ENCODE measurements at places on chromosomes 1 and 21.

DNA sequence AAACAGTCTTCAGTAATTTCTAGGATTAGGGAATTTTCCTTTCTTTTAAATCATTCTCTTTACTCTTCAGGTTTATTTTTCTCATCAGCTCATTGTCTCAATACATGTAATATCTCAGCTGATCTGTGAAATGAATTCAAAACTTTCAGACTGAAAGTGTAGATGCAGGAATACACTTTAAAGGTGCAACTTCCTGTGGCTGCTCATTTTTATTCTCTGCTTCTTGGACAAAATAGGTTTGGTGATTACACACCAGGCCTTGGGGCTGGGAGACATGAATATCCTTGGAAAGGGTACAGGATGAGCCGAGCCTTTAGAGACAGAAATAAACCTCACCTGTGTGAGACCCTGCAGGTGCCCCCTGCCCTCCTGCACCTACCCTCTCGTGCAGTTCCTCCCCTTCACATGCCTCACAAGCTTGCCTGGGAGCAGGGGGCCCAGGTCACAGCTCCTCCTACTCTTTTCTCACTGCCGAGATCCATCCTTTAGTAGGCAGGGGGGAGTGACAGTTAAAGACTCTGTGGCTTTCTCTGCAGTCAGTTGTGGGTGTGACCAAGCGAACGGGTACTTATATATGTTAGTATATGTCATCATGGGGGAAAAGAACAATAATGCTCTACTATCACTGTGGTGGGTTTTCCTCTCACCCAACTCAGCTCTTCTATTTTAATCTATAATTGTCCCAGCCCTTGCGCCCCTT lies 23.6 kb downstream of the XCL2 start:
- peak; percentile 30 for DNase-seq

DNA sequence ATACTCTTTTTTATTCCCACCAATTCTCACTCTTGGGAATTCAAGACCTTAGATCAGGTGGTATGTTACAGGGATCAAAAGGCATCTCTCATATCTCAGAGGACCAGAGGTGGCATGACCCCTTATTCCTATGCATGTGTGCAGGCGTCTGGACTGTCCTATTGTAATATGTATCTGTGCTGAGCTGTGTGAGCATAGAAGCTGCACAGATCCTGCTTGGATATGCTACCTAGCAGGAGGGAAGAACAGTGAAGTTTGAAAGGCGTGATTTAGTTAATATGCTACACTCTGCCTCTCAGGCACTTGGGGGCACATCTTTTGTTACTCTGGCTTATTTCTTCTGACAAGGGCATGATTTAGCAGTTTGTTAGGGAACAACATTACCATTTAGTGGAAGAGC lies 86.7 kb upstream of the ZRANB2 start:
- DNase-seq = no peak

- DNase-seq = no peak
These were observed 52.6 kb upstream of the NHLH2 start for GRCh38 chr1:115893545-115893944.

DNA sequence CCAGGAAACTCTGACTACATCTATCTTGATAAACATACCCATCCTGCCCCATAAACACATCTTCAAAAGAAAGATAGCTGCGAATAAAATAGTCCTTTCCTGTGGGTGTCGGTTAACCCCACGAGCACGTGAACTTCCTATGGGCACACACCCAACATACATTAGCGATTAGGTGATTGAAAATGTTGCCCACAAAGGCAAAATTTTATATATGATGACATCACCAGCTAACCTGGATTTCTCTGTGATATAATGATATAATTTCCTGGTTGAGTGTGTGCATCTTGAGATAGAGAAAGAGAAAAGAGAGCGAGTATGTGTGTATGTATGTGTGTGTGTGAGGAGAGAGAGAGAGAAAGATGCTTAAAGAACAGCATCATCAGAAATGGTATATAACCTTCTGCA lies 296.1 kb downstream of the PTPRC start:
- DNase-seq = peak; percentile 61

DNA sequence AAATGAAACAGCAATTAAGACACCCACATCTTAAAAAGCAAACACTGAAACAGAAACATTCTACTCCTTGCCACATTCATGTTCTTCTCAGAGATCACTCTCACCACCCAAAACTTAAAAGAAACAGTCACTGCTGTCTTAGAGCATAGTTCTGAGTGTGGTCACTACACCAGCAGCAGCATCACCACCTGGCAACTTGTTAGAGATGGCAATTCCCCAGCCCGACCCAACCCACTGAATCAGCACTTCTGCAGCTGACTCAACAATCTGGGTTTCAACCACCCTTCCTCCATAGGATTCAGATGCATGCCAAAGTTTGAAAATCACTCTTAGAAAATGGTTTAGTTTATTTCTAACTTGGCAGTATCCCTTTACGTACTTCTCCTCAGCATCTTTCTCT lies 126.1 kb downstream of the CDC42BPA start:
- no peak for DNase-seq

DNA sequence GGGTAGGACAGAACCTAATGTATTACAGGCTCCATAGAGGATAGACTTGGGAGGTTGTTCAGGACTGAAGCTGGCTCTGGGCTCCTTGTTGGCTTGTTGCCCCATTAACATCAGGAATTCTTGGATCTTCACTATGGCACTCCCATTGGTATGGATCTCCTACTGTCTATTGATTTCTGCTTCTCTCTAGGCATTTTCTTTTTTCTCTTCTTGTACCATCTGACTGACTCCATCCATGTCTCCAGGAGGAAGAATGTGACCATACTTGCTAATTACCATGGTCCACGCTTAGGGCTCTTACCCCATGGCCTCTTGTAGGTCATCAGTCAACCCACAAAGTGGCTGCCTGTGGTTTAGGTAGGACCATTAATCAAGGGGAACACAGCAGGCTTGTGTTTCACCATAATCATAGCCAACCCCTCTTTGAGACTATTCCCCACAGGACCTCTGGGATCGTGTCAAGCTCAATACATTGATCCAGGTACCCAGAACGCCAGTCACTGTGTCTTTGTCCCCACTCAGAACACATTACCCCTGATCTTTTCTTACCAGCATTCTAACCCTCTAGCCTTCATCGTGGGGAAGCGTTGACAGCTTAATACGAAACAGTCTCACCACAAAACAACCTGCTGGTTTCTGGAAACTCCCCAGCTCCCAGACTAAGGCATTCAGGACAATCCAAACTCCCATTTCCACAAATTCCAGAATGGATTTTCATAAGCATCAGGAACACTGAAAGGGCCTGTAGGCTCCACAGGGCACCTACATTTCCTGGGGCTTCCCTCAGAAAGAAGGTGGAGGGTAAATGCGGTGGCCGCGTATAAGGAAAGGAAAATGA lies 97.1 kb downstream of the ETS2 start:
- DNase-seq = no peak

GRCh38 chr1:94079080-94079940 lies 41.6 kb downstream of the ABCA4 start:
- DNase-seq = no peak

GRCh38 chr1:183580281-183580682 lies 10.0 kb downstream of the NCF2 start:
- DNase-seq = no peak

GRCh38 chr1:167599957-167600581 lies 30.0 kb upstream of the RCSD1 start:
- DNase-seq = peak; percentile 55

- DNase-seq = no peak
These were observed 20.0 kb upstream of the ZNF326 start for GRCh38 chr1:89974696-89975470.

DNA sequence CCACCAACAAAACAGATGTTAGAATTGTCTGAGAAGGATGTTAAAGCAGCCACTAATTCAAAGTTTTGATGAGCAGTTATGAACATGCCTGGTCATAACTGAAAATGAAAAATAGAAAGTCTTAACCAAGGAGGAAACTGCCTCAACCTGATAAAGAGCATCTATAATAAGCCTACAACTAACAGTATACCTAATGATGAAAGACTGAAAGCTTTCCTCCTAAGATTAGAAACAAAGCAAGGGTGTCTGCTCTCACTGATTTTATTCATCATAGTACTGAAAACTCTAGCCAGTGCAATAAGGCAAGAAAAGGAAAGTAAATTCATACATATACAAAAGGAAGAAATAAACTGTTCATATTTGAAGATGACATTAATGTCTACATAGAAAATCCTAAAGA lies 82.0 kb downstream of the KCNK1 start:
- peak; percentile 33 for DNase-seq

DNA sequence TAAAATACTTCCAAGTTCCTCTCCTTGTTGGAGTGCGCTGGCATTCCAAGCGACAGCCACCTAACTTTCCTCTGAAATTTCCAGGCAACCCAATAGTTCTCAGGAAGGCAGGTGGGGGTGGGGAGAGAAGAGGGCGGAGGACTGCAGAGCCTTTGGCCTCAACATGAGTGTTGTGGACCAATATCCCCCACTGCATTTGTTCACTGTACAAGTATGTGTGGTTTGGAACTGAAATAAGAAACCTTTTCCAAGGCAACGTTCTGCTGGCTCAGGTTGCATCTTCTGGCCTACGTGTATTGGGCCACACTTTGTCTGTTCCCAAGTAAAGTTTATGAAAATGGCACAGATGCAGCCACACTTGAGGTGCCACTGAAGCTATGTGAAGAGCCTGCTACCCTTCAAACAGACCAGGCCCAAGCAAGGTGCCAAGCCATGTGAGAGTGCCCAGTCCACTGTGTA lies 153.4 kb downstream of the DHRS3 start:
- DNase-seq = no peak

DNA sequence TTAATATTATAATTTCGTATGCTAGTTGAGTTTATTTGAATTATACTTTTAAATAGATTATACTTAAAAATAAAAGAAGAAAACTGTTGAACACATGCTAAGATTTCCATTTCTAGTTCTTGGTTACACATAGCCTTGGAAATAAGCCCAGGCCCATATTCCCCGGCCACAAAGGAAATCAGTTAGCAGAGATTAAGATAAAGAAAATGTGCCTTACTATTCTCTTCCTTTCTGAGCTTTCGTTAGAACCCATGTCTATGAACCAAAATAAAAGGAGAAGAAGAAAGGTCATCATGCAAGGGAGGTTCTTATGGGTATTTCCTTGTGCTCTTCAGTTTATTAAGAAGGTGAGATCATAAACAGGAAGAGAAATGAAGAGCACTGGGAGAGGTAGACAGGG lies 32.3 kb upstream of the CRP start:
- DNase-seq = no peak
